ENCODE measurements at places on chromosomes 13 and 19.

DNA sequence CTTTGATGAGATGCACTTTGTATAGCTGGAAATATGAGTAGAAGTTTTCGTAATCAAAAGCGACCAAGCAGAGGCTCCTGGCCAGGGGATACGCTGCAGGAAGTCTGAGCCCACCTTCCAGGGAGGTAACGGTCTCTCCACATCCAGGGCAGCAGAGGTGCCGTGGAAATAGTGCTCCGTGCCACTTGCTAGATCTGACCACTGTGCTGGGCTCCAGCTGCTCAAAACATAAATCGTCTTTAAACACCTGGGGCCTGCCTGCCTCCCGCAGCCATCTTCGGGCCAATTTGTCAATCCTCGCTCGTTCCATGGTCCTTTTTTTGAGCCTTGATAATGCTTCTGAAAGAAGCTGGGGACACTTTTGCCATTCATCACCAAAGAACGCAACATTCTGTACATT lies 445.0 kb downstream of the ZNF536 start:
- no peak for DNase-seq

DNA sequence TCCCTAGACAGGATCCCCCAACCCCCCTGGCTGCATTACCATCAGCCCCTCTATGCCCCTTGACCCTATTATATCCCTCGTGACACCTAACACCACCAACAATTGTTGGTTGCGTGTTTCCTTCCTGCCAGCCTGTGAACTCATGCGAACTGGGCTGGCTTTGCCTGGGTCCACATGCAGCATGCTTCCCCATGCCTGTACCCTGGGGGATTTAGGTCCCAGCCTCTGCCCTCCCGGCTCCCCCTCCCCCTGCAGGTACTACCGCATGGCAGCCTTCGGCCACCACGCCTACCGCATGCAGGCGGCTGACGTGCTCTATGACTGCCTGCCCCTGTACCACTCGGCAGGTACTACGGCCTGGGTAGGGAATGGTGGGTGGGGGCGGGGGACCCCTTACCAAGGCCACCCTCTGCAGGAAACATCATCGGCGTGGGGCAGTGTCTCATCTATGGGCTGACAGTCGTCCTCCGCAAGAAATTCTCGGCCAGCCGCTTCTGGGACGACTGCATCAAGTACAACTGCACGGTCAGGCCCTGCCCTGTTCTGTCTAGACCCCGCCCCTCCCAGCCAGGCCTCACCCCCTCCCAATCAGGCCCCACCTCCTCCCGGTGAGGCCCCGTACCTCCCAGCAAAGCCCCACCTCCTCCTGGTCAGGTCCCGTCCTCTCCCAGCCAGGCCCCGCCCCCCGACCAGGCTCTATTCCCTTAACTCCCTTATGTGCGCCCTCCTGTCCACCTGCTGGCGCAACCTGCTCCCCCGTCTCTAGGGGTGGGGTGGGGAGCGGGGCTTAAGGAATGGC lies 18.5 kb downstream of the SLC27A1 start:
- peak; percentile 65 for DNase-seq

DNA sequence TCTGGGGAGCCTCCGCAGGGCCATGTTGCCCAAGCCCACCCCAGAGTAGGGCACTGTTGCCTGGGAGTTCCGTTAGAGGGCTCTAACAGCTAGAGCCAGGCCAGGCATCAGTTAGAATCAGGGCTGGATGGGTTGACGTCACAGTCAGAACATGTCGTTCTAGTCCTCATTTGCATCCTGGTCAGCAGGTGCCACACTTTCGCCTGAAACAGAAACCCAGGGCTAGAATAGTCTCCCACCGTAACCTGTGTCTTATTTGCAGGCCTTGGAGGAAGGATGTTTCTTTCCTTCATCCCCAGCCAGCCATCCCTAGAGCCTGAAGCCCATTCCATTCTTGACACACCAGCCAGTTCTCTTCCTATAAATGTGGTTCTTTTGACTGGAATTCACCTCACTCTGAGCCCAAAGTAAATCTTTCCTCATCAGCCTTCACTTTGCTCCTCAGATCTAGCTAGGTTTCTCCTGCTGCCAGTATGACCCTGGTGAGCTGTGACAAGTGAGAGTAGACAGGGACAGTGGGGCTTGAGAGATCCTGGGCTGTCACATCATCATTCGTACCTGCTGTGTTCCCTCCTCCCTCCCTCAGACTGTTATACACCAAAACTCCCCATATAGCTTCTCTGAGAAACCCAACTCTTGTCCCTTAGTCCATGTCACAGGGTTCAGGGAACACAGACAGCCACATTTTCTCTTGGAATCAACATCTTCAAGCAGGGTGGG lies 12.2 kb upstream of the CCDC97 start:
- DNase-seq, result no peak

- no peak for DNase-seq
Observed at GRCh38 chr13:35621989-35622388, 145.5 kb upstream of the MAB21L1 start.

DNA sequence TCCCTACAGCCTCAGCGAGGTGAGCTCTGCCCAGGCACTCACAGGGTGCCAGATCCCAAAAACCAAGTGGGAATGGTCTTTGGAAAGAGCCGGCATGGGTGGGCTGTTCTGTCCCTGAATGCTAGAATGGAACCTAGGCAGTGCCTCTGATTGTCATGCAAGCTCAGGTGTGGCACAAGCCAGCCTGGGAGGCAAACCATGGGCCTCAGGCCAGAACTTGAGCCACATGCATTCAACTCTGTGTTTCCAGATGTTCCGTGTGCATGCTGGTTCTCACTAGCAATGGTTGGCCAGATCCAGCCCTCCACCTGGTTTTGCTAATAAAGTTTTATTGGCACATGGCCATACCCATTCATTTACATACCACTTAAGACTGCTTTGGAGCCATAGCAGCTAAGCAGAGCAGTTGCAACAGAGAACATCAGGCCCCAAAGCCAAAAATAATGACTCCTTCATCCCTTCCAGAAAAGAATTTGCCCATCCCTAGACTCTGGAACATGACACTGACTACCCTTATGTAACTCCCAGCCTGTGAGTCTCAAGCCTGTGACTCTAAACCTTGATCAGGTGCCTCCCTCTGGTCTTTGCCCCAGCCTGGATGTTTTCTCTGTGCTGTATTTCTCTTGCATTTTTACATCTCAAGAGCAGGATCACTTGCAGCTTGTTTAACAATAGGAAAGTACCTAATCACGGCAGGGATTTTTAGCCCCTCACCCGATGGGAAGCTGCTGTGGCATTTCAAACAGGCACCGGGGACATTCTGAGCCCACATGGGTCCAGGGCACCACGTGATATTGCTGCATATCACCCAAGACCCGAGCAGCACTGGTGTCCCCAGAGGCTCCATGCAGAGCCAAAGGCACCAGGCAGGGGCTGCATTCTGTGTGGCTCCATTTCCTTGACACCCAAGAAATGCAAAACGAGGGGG lies 55.4 kb upstream of the USE1 start:
- DNase-seq, result no peak

GRCh38 chr19:56566904-56567273 lies 379 bp upstream of the ZNF470 start:
- peak; percentile 6 for DNase-seq

GRCh38 chr13:36352350-36352749 lies 6.2 kb upstream of the SPART start:
- no peak for DNase-seq

DNA sequence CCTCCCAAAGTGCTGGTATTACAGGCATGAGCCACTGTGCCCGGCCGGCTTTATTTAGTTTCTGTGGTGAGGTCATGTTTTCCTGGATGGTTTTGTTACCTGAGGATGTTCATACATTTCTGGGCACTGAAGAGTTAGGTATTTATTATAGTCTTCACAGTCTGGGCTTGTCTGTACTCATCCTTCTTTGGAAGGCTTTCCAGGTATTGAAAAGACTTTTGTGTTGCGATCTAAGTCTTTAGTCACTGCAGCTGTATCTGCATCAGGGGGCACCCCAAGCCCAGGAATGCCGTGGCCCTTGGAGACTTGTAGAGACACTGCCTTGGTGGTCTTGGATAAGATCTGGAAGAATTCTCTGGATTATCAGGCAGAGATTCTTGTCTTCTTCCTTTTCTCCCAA lies 12.8 kb downstream of the BLOC1S3 start:
- no peak for DNase-seq

- DNase-seq, result no peak
Observed at GRCh38 chr19:4225885-4226284, 3.4 kb upstream of the EBI3 start.

- DNase-seq, result no peak
Observed at GRCh38 chr19:41895745-41896580, 13.0 kb downstream of the ARHGEF1 start.

GRCh38 chr19:51796195-51796679 lies 1.3 kb downstream of the FPR3 start:
- DNase-seq, result no peak

GRCh38 chr19:49453757-49454240 lies 774 bp downstream of the ALDH16A1 start:
- no peak for DNase-seq

GRCh38 chr19:44587963-44588770 lies 25.2 kb upstream of the IGSF23 start:
- DNase-seq, result no peak

- DNase-seq, result no peak
Observed at GRCh38 chr13:58051807-58052375, 420.3 kb downstream of the PCDH17 start.

DNA sequence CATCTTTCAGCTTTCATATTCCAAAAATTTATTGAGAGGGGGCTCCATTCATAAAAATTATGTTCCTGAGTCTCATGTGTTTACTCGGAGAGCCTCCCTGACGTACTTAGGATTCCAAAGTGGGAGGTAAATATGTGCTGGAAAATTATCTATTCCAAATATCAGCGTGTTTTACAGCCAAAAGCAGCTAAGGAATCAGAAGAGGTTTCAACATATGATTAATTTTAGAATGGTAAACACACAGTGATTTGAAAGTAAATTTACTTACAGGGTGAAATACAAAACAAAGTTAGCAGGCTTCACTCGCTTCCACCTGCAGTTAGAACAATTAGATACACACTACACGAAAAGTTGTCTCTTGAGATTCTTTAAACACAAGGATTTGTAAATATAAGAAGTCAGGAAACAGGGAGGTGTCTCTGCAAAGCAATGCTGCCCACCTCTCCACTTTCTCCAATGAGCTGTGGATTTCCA lies 313.8 kb upstream of the NBEA start:
- no peak for DNase-seq

DNA sequence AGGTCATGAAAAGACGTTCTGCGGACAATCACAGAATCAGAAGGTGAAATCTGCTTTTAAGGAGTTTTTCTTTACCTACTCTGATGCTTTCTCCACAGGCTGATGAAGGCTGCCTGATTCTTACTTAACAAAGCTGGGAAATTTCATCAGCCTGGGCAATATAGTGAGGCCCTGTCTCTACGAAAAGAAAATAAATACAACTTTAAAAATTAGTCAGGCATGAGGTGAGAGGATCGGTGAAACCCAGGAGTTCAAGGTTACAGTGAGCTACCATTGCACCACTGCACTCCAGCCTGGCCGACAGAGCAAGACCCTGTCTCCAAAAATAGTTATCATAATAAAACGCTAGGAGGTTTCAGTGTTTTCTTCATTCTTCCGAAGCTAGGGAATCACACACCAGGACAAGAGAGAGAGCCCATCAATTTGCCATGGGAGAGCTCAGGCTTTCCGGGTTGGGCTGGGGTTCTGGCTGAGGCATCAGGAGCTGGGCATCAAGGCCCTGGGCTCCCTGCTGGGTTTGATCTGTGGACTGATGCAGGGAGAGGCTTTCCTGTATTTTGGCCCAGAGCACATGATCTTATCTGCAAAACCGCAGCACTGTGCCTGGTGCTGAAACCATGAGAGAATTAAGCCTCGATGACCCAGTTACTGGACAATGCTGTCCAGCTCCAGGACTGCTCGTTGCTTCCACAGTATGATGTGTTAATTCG lies 25.1 kb upstream of the CEBPG start:
- no peak for DNase-seq

GRCh38 chr13:94548821-94549231 lies 47.1 kb downstream of the TGDS start:
- peak; percentile 35 for DNase-seq

DNA sequence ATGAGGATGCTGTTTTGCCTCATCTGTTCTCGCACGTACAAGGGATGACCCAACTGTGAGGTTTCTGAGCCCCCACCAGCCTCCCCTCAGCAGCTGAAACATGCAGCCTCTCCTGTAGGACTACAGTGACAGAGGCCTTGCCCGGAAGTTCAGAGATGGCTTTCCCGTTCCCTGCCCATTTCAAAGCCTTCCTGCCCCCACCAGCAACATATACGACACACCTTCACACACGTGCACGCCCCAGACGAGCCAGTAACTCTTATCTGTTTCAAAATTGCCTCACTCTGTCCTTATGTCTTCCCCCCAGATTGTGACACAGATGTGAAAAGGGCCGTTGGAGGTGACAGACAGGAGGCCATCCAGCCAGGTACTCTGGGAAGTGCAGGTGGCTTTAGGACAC lies 95.8 kb downstream of the RAB20 start:
- DNase-seq, result no peak

GRCh38 chr13:43433691-43434141 lies 353.1 kb downstream of the ENOX1 start:
- DNase-seq, result no peak

DNA sequence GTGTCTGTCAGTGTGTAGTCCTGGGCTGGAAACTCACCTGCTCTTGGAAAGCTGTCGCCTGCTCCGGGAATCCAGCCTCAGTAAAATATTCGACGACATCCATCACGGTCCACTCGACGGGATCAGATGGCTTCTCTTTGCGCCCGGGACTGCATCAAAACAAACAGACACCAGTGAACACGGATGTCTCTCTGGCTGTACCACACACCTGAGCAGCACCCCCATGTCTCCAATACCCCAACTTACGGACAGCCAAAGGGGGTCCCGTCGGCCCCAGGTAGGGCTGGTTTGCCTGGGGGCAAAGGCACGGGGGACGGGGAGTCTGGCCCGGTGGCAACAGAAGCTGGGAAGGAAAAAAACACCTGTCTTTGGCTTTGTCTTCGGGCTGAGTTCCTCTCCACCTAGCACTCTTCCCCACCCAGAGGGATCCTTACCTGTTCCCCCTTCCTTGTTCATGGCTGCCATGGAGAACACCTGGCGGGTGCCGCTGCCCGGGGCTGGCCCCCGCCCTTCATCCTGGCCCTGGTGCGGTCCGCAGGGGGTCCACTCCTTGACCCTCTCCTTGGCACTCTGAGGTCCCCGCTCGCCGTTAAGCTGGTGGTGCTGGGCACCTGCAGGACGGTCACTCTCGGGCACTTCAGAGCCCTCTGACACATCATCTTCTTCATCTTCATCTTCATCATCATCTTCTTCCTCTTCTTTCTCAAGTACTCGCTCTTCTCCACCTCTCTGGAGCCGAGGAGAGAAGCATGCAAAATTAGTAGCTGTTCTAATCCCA lies 1.7 kb downstream of the SAMD1 start:
- DNase-seq, result no peak

- DNase-seq, result no peak
Observed at GRCh38 chr13:112928020-112928971, 40.7 kb upstream of the MCF2L start.
